Activated T-helper 2 cell treated with anti-CD3 and anti-CD28 coated beads, Interferon-gamma antibody, Interleukin-2, Interleukin-4, amounts not matched to agents 10 μg/mL and 5 μg/mL and 100 μg/mL, durations not matched to agents 14 hours and 24 hours and 36 hours (primary cell): ENCODE measurements at places on chromosomes 6 and 20.
A peak's percentile ranks its signal among the peaks of the same experiment; 100 is the strongest.

GRCh38 chr20:33668466-33669155 lies 1.9 kb downstream of the ACTL10 start:
- H3K27ac ChIP-seq: no peak overlapping the region
- H3K4me1 ChIP-seq: peaks cover 29% of the 10 kb centered on the region
- no peaks in the 10 kb centered on the region for H3K27me3 ChIP-seq
- no peak for DNase-seq
- H3K4me3 ChIP-seq: peak overlapping the region; percentile 79

DNA sequence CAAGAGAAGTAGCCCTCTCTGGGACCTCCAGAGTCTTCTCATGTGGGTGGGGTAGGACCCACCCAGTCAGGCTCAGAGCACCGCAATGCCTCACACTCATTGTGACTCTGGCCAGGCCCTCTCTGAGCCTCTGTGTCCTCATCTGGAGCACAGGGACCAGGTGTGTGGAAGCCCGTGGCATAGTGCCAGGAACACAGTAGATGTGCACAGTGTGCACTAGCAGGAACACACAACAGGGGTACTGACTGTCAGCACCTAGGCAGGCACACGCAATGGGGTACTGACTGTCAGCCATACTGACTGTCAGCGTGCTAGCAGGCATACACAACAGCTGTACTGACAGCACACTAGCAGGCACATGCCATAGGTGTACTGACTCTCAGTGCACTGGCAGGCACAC lies 2.0 kb upstream of the STMN3 start:
- H3K4me3 ChIP-seq: no peak overlapping the region
- no peak overlapping the region for H3K27ac ChIP-seq
- peaks cover 11% of the 10 kb centered on the region for H3K27me3 ChIP-seq
- DNase-seq: no peak

GRCh38 chr6:19042420-19042819 lies 655.3 kb downstream of the RNF144B start:
- H3K27ac ChIP-seq: no peak overlapping the region
- H3K4me3 ChIP-seq: no peak overlapping the region
- DNase-seq: no peak
- H3K36me3 ChIP-seq: no peaks in the 10 kb centered on the region

GRCh38 chr20:62707921-62708521 lies 615 bp upstream of the NTSR1 start:
- H3K36me3 ChIP-seq: no peaks in the 10 kb centered on the region
- no peak overlapping the region for H3K4me3 ChIP-seq
- no peak overlapping the region for H3K27ac ChIP-seq
- H3K4me1 ChIP-seq: peaks cover 5% of the 10 kb centered on the region
- peaks cover 48% of the 10 kb centered on the region for H3K27me3 ChIP-seq
- DNase-seq: no peak

- H3K4me1 ChIP-seq: no peaks in the 10 kb centered on the region
- H3K4me3 ChIP-seq: no peak overlapping the region
- H3K27ac ChIP-seq: no peak overlapping the region
- DNase-seq: no peak
Observed at GRCh38 chr20:57587989-57588377, 27.1 kb downstream of the PCK1 start.

DNA sequence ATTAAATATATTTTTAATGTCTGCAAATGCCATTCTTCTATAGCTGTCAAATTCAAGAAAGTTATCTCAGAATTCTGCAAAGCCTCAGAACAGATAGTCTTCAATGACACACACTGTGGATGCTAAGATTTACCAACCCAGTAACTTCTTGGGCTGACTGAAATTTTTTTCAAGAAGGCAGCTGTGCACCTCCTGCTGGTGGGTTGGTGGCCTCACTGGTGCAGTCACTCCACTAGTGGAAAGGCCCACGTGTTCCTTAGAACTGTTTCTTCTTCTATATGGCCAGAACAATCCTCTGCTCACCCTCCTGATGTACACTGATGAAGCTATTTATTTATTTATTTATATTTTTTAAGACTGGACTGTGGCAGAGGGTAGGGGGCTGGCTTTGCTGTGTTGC lies 28.1 kb upstream of the MTCL3 start:
- no peak overlapping the region for H3K27ac ChIP-seq
- peaks cover 29% of the 10 kb centered on the region for H3K27me3 ChIP-seq
- no peak overlapping the region for H3K4me3 ChIP-seq

GRCh38 chr6:43396408-43397149 lies 27.1 kb upstream of the ZNF318 start:
- no peak for DNase-seq
- no peak overlapping the region for H3K27ac ChIP-seq
- H3K4me3 ChIP-seq: no peak overlapping the region
- peaks cover 8% of the 10 kb centered on the region for H3K4me1 ChIP-seq

DNA sequence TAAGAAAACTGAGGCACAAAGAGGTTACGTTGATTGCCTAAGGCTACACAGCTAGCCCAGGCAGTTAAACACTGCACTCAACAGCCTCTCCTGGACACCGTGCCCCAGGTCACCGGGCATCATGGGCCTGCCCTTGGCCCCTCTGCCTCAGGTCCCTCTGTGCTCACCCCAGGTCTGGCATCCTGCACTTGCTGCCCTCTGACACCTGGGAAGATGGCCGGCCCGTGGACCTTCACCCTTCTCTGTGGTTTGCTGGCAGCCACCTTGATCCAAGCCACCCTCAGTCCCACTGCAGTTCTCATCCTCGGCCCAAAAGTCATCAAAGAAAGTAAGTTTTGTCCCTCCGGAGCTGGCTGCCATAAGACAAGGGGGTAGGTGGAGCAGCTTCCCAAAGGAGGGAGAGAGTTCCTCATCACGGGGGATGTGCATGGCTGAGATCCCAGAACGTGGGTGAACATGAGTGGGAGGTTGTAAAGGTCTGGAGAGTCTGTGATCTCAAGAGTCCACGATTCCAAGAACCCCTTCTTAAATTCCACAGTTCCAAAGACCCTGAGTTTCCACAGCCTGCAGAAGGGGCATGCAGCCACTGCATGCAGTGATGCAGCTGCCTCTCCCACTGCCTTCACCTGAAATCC lies 3.0 kb downstream of the BPIFB1 start:
- peaks cover 9% of the 10 kb centered on the region for H3K27me3 ChIP-seq
- no peaks in the 10 kb centered on the region for H3K36me3 ChIP-seq
- H3K4me3 ChIP-seq: no peak overlapping the region
- no peak overlapping the region for H3K27ac ChIP-seq
- DNase-seq: no peak
- no peaks in the 10 kb centered on the region for H3K4me1 ChIP-seq

DNA sequence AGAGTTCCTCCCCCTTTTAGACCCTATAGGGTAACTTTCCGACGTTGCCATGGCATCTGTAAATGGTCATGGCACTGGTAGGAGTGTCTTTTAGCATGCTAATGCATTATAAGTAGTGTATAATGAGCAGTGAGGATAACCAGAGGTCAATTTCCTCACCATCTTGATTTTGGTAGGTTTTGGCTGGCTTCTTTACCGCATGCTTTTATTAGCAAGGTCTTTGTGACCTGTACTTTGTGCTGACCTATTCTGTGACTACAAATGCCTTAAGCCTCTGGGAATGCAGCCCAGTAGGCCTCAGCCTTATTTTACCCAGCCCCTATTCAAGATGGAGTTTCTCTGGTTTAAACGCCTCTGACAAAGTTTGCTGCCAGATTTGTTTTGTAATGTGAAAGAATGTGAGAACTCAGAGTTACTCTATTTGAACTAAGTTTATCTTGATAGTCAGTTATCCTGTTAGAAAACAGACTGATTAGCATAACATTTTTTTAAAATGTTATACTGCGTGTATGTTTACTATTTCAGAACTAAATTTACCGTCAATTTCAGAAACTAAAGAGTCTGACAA lies 111.3 kb upstream of the PRSS16 start:
- no peak overlapping the region for H3K27ac ChIP-seq
- peaks cover 37% of the 10 kb centered on the region for H3K4me1 ChIP-seq
- H3K36me3 ChIP-seq: peaks cover 10% of the 10 kb centered on the region

- H3K27ac ChIP-seq: no peak overlapping the region
- H3K4me1 ChIP-seq: no peaks in the 10 kb centered on the region
- H3K27me3 ChIP-seq: no peaks in the 10 kb centered on the region
- no peaks in the 10 kb centered on the region for H3K36me3 ChIP-seq
- DNase-seq: no peak
Observed at GRCh38 chr6:156543431-156543830, 233.7 kb upstream of the ARID1B start.

GRCh38 chr6:36840432-36841403 lies 1.5 kb upstream of the CPNE5 start:
- DNase-seq: no peak
- H3K4me1 ChIP-seq: peaks cover 5% of the 10 kb centered on the region
- peak overlapping the region; percentile 68 for H3K4me3 ChIP-seq
- no peak overlapping the region for H3K27ac ChIP-seq
- H3K36me3 ChIP-seq: no peaks in the 10 kb centered on the region
- H3K27me3 ChIP-seq: peaks cover 30% of the 10 kb centered on the region

- H3K4me3 ChIP-seq: no peak overlapping the region
- no peaks in the 10 kb centered on the region for H3K36me3 ChIP-seq
- no peak for DNase-seq
Observed at GRCh38 chr6:26215585-26216358, 128.5 kb downstream of the HFE start.

GRCh38 chr6:37570482-37571133 lies 70.9 kb upstream of the CCDC167 start:
- no peak overlapping the region for H3K4me3 ChIP-seq
- no peak for DNase-seq
- no peak overlapping the region for H3K27ac ChIP-seq
- H3K36me3 ChIP-seq: no peaks in the 10 kb centered on the region
- no peaks in the 10 kb centered on the region for H3K4me1 ChIP-seq
- H3K27me3 ChIP-seq: peaks cover 3% of the 10 kb centered on the region

GRCh38 chr6:120056085-120056484 lies 706.5 kb upstream of the MAN1A1 start:
- no peak overlapping the region for H3K4me3 ChIP-seq
- H3K27ac ChIP-seq: no peak overlapping the region
- H3K36me3 ChIP-seq: no peaks in the 10 kb centered on the region
- DNase-seq: no peak
- H3K27me3 ChIP-seq: no peaks in the 10 kb centered on the region

DNA sequence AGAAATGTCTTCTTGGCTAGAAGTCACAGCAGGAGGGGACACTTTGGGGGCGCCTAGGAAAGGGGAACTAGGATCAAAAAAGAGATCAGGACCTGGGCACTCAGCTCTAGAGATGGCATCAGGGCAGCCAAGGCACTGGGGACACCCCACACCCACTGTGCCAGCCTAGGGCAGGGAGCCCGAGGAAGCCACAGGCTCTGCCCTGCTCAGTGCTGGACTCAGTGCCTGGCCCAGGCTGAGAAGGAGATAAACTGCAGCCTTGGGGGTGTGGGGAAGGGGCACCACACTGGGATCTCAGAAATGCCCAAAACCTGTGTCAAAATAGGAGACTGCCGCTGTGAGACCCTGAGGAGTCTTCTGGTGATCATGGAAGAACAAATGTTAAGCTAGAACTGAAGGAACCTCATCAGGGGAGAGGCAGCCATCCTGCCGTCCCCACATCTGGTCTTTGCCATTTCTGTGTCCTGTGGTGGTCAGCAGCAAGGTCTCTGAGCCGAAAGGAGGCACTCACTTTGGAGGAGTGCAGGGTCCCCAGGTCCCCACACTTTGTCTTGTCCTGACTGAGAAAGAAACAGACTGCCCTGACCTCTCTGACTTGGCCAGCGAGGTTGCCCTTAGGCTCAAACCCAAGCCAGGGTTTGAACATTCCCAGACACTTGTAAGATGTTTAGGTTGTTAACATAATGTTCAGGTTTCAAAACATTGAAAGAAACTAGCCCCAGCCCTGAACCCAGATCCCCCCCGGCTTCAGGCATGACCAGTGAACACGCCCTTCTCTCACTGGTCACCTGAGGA lies 2.3 kb downstream of the ARFRP1 start:
- H3K27me3 ChIP-seq: no peaks in the 10 kb centered on the region
- no peak overlapping the region for H3K27ac ChIP-seq
- DNase-seq: no peak
- peaks cover 45% of the 10 kb centered on the region for H3K36me3 ChIP-seq
- peak overlapping the region; percentile 21 for H3K4me3 ChIP-seq
- peaks cover 23% of the 10 kb centered on the region for H3K4me1 ChIP-seq

GRCh38 chr6:10583509-10583901 lies 62.4 kb downstream of the GCNT2 start:
- no peak overlapping the region for H3K27ac ChIP-seq
- H3K4me1 ChIP-seq: peaks cover 13% of the 10 kb centered on the region
- no peaks in the 10 kb centered on the region for H3K36me3 ChIP-seq
- no peak for DNase-seq

DNA sequence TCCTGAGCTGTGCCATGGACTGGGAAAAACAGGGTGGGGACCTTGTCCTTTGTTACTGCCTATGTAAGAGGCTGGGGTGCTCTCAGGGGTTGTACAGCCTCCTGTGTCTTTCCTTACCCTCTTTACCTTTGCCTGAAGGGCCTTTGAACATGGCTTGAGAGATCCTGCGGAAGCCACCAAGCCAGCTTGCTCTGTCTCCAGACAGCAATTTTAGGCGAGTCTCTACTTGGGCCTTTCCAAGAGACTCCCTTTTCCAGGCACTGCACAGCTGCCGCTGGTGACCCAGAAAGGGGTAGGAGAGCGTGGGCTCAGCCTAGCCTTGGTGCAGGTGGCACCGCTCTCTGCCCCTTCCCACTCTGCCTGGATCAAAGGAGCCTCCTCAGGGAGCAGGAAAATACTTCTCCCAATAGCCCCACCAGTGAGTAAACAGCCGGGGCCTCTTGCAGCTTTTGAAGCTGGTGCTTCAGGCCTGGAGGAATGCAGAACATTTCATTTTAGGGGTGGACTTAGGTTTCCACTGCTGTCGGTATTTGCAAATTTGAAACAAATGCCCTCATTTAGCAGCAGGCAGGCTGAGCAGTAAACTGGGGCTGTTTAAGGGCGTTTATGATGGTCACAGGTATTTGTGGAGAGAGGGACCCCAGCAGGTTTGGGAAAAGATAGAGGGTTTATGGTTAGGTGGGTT lies 13.9 kb downstream of the PTK7 start:
- H3K36me3 ChIP-seq: no peaks in the 10 kb centered on the region
- no peak overlapping the region for H3K4me3 ChIP-seq
- DNase-seq: no peak
- peaks cover 26% of the 10 kb centered on the region for H3K4me1 ChIP-seq

- DNase-seq: no peak
- peaks cover 10% of the 10 kb centered on the region for H3K36me3 ChIP-seq
- H3K4me1 ChIP-seq: peaks cover 42% of the 10 kb centered on the region
Observed at GRCh38 chr6:129451187-129451586, 258.8 kb downstream of the ARHGAP18 start.

DNA sequence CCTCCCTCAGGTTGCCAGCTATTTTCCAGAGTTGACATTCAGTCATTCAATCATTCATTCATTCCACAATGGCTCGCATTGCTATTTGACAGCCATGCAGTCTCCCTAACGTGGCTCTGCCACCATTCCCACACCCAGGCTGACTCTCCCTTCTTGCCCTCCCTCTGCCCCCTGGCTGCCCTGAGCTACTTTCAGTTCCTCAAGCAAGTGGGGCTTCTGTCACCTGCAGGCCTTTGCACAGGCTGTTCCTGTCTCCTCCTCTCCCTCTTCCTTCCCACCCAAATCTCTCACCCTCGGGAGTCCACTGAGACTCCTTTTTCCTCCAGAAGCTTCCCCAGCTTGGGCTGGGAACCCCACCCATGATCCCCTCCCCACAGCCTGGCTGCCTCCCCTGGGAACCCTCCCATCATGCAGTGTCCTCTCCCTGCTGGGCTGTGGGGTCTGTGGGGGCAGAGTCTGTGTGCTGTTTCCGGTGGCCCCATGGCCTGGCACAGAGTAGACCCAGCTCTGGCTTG lies 2.6 kb downstream of the PACSIN1 start:
- no peaks in the 10 kb centered on the region for H3K36me3 ChIP-seq
- no peak overlapping the region for H3K27ac ChIP-seq
- peaks cover 19% of the 10 kb centered on the region for H3K27me3 ChIP-seq
- no peak for DNase-seq
- H3K4me1 ChIP-seq: peaks cover 6% of the 10 kb centered on the region
